Frontal cortex (tissue), 4 donors: ENCODE measurements at places on chromosomes 3 and 15.

DNA sequence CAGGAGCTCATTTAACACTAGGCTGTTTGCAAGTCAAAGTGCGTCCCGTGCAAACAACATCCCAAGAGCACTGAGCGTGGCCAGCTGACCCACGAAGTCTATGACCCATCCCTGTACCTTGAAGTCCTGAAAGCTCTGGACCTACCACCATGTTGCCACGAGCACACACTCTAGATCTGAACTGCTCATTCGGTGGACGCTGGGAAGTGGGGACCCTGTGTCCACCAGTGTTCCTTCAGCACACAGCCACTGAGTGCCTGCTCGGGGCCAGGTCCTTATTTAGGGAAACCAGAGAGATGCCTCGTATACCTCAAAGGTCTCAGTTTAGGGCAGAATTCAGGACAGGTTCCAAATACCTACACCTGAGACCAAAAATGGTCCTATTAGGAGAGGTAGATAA lies 236.9 kb downstream of the XXYLT1 start:
- no peak for DNase-seq

DNA sequence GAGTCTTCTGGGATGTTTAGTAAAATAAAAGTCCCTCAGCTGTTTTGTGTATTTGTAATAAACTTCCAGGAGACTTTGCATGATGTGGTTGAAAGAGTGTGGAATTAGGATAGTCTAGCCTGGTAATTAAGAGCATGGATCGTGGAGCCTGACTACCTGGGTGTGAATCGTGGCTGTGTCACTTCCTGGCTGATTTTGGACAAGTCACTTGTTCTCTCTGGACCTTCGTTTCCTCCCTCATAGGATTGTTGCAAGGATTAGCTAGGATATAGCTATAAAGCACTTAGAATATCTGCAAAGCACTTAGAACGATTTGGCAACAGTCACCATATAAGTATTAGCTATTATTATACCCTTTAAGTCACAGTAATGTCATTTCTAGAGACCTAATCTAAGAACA lies 40.2 kb downstream of the SLMAP start:
- DNase-seq, result no peak

- peak; percentile 52 for DNase-seq
Observed at GRCh38 chr3:43996379-43997301, 245.0 kb upstream of the TOPAZ1 start.

DNA sequence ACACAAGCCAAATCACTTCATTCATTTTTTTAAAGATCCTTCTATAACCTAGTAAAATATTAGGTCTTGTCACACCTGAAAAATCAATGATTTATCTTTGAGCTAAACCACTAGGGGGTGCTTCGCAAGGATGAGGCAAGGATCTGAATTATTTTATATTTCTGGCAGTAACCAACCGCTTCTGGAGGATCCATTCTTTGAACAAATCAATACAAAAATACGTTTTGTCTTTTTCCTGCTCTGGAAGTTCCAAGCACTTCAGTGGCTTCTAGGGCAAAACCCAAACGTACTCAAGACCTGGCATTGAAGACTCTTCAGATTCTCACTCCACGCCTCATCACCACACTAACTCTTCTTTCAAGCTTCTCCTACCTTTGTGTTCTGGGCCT lies 486 bp downstream of the LSG1 start:
- no peak for DNase-seq

DNA sequence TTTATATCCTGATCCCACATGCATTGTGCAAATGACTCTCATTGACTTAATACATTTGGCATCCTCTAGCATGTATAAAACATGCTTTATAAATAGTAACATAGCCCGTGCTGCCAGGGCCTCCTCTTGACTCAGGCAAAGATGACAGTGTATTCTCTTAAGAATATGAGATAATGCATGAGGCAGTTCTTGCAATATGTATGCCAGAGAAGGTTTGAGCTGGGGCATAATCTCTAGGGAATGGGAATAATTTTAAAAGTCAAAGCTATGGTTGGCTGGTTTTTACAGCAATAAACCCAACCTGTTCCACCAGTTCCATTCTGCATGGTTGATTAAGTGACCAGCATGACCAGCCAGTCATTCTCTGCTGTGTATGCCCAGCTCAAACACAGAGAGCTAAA lies 179.0 kb upstream of the PFN2 start:
- DNase-seq, result no peak

DNA sequence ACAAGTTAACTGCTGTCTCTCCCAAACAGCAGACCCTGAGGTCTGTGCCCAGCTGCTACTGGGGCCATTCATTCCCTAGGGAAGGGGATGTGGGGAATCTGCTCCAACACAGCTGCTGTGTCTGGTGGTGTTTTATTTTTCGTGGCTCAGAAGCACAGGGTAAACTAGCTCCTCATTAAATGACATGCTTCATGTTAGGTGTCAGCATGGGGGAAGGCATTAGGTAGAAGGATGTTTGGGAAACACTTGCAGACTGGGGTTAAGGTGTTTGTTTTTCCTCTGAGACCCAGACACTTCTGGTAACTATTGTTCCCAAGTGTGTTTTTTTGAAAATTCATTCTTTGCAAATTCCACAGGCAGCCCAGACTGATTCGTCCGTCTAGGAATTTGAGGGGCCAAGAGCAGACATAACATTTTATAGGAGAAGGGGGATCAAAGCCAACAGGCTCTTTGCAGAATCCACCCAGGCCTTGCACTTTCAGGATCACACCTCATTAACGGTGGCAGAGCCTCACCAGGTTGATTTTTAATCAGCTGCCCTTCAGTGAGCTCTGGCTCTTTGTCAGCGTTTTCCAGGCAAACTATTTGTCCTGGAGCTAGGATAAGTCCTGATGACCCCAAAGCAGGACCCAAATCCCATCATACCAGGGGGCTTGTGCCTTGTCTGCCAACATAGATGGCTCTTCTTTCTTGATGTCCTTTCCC lies 65.4 kb upstream of the ITGA11 start:
- no peak for DNase-seq

DNA sequence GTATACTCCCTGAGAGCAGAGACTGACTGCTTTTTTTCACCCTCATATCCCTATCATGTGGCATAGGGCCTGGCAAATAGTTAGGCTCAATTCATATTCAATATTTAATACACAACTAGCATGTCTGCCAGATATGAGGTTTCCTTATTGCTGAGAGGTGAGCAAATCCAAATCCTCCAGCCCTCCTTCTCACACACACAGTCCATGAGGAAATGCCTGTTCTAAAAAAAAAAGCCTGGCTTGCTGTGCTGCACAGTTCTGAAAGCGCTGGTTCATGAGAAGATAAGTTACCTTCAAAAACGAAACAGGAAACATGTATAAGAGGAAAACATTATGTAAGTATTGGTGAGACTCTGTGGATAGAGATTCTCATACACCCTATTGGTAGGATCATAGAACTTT lies 15.5 kb upstream of the ACAP2 start:
- no peak for DNase-seq

- DNase-seq, result no peak
Observed at GRCh38 chr15:57861034-57861638, 154.6 kb downstream of the POLR2M start.

GRCh38 chr3:145696011-145696410 lies 465.0 kb downstream of the PLOD2 start:
- no peak for DNase-seq

GRCh38 chr3:18888370-18888769 lies 259.9 kb upstream of the KCNH8 start:
- DNase-seq, result no peak

DNA sequence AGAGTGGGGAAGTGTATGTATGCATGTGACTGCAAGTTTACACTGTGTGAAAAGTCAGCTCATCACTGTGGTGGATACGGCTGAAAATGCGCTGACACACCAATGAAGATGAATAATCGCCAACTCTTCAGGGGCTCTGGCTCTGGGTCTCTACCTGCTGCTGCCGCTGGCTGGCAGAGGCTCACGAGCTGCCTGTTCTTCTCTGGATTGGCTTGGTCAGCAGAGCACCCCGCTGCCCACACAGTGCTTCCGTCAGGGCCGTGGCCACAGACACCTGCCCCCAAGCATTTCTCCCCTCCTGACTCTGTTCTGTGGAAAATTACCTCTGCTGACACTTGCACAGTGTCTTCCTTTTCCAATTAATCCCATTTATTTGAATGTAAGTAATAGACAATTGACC lies 215.5 kb downstream of the GAP43 start:
- DNase-seq, result no peak
